Adrenal gland (tissue), 19 donors: ENCODE measurements at places on chromosomes 12 and 14. TPM values are rescaled to one million over a fixed set of nuclear protein-coding genes. Genes with fewer than 3 reads are reported as not detected.
A peak's percentile ranks its signal among the peaks of the same experiment; 100 is the strongest.

FAM222A gene
- 26.6 TPM for total RNA-seq

FITM1 gene
- total RNA-seq = 8.1 TPM

LPAR5 gene
- 4.7 TPM for total RNA-seq

CPM gene
- 24.9 TPM for total RNA-seq

MAP1LC3B2 gene
- 0.54 TPM for total RNA-seq

ANP32D gene
- total RNA-seq = not detected

LTB4R2 gene
- total RNA-seq = 4.2 TPM

PSME2 gene
- total RNA-seq = 107 TPM

RIMKLB gene
- total RNA-seq = 29.2 TPM

DNA sequence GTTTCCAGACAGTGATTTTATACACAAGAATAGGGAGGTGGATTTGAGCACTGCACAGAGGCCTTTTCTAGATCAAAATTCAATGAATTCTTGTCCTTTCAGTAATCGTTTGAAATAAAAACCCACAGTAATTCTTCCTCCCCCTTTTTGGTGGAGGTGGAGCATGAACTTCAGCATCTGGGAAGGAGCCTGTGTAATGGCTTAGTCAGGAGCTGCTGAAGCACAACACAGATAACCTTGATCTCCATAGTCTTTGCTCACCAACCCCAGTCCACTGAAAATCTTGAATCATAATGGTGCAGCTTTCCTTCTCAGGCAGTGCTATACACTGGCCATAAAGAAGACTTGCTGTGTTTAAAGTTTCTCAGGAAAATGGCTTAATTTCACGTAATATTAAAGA lies 6.4 kb upstream of the TBPL2 start:
- peak overlapping the region; percentile 71 for H3K27ac ChIP-seq
- H3K27me3 ChIP-seq = no peaks in the 10 kb centered on the region
- H3K36me3 ChIP-seq = no peaks in the 10 kb centered on the region
- H3K4me3 ChIP-seq = no peak overlapping the region
- H3K4me1 ChIP-seq = peaks cover 30% of the 10 kb centered on the region

DNA sequence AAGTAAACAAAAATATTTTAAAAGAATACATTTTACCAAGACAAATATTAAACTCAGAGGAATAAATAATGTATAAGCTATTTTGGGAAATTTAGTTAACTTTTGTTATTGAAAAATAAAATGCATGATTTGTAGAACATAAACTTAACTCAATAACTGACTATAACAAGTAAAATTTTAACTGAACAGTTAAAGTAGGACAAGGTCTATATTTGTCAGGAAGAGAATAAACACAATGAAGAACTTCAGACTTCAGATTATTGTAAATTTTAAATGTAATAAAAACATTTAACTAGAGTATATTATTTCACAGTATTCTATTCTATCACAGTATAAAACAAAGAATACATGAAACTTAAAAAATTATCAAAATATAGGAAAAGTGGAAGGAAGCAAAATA lies 948.8 kb upstream of the USP15 start:
- DNase-seq = no peak
- H3K27me3 ChIP-seq = no peaks in the 10 kb centered on the region
- no peak overlapping the region for H3K27ac ChIP-seq
- H3K4me3 ChIP-seq = no peak overlapping the region
- no peaks in the 10 kb centered on the region for H3K4me1 ChIP-seq

DNA sequence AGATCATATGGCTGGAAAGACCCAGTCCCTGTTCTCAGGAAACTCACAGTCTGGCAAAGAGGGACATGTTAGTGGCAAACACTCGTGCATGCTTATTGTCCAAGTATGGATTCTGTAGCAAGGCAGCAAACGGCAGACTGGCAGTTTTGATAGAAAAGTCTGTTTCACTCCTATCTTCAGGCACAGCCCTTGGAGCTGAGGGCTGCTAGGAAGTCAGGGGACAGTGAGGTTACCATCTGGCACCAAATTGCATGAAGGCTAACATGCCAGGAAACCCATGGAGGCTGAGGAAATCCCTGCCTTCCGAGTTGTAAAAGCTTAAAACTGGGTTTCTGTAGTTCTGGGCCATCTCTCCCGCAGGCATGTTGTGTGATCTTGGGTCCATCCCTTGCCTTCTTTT lies 32.9 kb downstream of the CALM1 start:
- no peaks in the 10 kb centered on the region for H3K27me3 ChIP-seq
- H3K4me1 ChIP-seq = no peaks in the 10 kb centered on the region
- no peak for DNase-seq
- no peaks in the 10 kb centered on the region for H3K36me3 ChIP-seq
- H3K27ac ChIP-seq = no peak overlapping the region

DNA sequence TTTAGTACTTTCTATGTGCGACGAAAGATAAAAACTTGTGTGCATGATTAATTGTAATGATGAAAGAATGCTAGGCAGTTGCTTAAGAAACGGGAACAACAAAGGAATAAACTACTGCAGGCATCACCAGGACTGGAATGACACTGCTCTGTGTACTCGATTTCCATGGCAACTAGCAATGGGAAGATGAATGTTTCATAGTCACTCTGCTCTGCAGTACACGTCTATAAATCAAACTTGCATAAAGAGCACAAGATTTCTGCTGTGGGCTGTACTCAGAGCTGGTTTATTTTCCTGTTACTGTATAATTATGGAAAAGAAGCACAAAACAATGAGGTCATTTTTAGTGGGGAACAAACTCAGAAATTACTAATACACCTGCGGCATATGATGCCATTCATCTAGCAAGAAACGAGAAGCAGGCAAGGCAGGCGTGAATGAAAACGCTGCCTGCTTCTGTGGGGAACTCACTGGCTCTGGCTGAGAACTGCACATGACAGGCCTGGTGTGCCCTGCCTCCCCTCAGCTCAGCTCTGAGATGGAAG lies 41.8 kb downstream of the EFCAB11 start:
- H3K4me1 ChIP-seq = peaks cover 13% of the 10 kb centered on the region
- H3K27me3 ChIP-seq = no peaks in the 10 kb centered on the region
- no peak overlapping the region for H3K27ac ChIP-seq

DNA sequence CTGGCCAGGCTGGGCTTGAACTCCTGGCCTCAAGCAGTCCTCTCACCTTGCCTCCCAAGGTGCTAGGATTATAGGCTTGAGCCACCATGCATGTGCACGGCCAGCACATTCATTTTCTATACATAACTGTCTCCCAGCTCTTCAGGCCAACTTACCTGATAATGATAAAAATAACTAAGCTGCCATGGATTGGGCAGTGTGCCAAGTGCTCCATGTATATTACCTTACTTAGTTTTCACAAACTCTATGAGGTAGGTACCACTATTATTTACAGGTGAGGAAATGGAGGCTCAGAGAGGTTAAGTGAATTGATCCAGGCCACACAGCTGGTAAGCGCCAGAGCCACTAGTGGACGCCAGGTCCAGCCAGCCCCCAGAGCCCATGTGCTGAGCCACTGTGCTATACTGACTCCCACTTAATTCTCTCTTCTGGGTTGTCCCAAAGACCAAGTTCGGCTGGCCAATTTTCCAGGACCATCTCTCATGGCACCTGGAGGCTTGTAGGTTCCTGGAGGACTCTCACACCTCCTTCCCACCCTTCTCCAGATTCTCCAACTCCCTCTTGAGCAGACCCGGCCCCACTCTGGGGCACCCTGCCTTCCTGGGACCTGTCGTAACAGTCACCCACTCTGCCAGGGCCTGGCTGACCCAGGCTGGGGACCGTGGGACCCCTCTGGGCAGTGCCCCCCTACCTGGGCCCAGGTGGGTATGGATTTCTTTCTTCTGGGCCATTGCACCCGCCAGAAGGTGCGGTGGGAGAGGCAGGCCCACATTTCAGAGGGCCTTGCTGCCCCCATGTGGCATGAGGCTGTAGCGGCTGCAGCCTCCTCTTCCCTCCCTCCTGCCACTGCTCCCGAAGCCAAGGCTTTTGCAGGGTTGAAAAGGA lies 30.2 kb upstream of the CIPC start:
- H3K27ac ChIP-seq = no peak overlapping the region
- H3K4me1 ChIP-seq = peaks cover 28% of the 10 kb centered on the region
- no peak overlapping the region for H3K4me3 ChIP-seq

DNA sequence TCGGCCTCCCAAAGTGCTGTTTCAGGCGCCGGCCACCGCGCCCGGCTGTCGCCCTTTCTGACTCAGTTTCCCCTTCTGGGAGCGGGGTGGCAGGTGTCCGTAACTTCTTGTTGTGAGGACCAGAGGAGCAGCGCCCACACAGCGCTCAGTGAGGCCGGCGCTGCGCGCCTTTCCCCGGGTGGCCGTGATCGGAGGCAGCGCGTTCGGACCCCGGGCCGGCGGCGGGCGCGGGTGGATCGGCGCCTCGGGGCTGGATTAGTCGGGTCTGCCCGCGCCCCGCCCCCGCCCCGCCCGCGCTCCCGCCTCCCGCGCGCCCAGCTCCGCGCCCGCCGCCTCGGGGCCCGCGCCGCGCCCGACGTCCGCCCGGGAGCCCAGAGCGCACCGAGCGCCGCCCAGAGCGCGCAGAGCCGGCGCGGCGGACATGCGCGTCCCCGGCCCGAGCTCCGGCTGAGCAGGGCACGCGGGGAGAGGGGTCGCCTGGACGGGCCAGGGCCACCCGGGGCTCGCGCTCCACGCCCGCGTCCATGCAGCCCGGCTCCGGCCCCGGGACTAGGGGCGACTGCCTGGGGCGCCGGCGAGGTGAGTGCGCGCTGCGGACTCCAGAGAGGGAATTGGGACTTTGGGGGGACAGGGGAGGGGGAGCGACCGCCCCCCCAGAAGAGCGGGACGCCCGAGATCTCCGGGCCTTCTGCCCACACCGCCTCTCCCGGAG lies 50.6 kb downstream of the LRCOL1 start:
- H3K36me3 ChIP-seq = no peaks in the 10 kb centered on the region
- DNase-seq = no peak

DNA sequence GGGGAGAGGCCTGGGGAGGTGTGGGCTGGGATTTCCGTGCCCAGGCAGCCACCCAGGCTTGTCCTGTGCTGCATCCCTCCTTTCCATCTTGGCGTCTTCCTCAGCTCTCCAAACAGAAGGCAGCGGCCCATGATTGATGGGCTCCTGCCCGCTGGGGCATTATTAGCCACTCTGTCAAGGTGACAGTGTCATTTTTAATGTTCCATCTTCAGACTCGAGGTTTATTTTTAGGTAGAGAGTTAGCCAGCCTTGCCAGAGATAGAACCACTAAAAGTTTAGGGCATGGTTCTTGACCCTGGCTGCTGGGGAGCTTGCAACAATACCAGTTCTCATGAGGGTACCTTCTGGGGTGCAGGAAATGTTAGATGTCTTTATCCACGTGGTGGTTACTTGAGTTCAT lies 90.1 kb downstream of the AACS start:
- no peaks in the 10 kb centered on the region for H3K36me3 ChIP-seq
- no peaks in the 10 kb centered on the region for H3K27me3 ChIP-seq
- H3K4me1 ChIP-seq = no peaks in the 10 kb centered on the region
- H3K27ac ChIP-seq = no peak overlapping the region
- DNase-seq = no peak
- H3K4me3 ChIP-seq = no peak overlapping the region

DNA sequence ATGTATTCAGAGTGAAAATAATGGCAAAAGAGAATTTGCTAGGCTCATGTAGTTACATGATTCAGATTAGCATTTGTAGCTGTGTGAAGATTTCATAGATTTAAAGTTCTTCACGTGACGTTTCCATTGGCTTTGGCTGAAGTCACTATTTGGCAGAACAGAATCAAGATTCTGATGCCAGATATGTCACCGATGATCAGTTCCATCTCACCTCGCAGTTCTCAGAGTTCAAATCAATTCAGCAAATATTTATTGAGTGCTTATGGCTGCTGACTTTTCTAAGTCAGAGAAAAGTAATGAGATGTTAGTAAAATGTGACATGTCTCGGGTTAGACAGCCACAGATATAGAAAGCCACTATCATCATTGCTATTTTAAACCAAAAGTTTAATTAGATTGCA lies 28.4 kb downstream of the ALX1 start:
- no peaks in the 10 kb centered on the region for H3K36me3 ChIP-seq
- no peak overlapping the region for H3K27ac ChIP-seq
- no peak for DNase-seq
- no peaks in the 10 kb centered on the region for H3K4me1 ChIP-seq
- H3K27me3 ChIP-seq = no peaks in the 10 kb centered on the region

- H3K27ac ChIP-seq = no peak overlapping the region
- no peak overlapping the region for H3K4me3 ChIP-seq
- no peak for DNase-seq
These were observed 41.6 kb upstream of the CSRP2 start for GRCh38 chr12:76920172-76921099.

GRCh38 chr12:83027021-83027723 lies 340.5 kb downstream of the TMTC2 start:
- H3K27me3 ChIP-seq = no peaks in the 10 kb centered on the region
- no peaks in the 10 kb centered on the region for H3K36me3 ChIP-seq
- H3K4me1 ChIP-seq = no peaks in the 10 kb centered on the region
- DNase-seq = no peak

- no peak overlapping the region for H3K4me3 ChIP-seq
- H3K27ac ChIP-seq = no peak overlapping the region
- no peaks in the 10 kb centered on the region for H3K27me3 ChIP-seq
- no peaks in the 10 kb centered on the region for H3K4me1 ChIP-seq
- DNase-seq = no peak
These were observed 195.1 kb upstream of the RTL1 start for GRCh38 chr14:101098641-101099040.

- no peaks in the 10 kb centered on the region for H3K27me3 ChIP-seq
- H3K4me1 ChIP-seq = peaks cover 19% of the 10 kb centered on the region
- no peak overlapping the region for H3K27ac ChIP-seq
- no peaks in the 10 kb centered on the region for H3K36me3 ChIP-seq
- H3K4me3 ChIP-seq = peak overlapping the region; percentile 72
These were observed 1.1 kb downstream of the LRP6 start for GRCh38 chr12:12265571-12266388.

DNA sequence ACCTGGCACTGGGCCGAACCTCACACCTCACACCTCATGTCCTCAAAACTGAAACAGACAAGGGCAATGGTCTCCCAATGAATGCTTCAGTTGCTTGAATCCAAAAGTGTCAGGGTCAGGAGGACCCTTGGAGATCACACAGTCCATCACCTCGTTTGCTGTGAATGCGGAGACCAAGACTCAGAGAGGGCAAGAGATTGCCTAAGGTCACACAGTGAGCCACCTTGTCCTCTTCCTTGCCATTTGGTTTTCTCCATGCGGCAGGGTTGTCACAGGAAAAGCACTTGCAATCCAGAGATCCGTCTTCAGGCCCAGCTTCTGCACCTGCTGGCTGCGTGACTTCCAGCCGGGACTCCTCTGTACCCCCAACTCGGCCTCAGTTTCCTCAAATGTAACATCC lies 28.0 kb downstream of the MVK start:
- no peak overlapping the region for H3K4me3 ChIP-seq
- no peaks in the 10 kb centered on the region for H3K27me3 ChIP-seq
- no peak for DNase-seq
- no peaks in the 10 kb centered on the region for H3K36me3 ChIP-seq
- H3K27ac ChIP-seq = no peak overlapping the region
- no peaks in the 10 kb centered on the region for H3K4me1 ChIP-seq

DNA sequence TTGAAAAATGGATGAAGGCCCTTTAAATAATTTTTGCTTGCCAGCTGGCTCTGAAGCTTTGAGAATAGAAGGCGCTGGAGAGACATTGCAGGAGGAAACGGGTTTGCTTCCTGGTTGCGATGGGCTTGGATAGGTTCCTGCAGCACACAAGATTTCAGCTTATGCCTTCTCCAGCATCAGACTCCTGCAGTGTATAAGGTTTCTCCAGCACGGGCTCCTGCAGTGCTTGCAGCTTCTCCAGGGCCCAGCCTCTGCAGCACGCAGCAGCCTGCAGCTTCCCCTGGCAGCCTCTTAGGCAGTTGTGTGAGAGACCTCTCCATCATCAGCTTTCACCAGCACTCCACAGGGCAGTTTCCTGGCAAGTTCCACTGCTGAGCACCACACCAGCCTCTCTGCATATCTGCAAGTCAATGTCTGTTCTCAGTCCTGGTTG lies 78.7 kb upstream of the ZDHHC17 start:
- no peaks in the 10 kb centered on the region for H3K27me3 ChIP-seq
- DNase-seq = peak; percentile 58
- H3K4me1 ChIP-seq = no peaks in the 10 kb centered on the region
- no peak overlapping the region for H3K27ac ChIP-seq
